GM04504 (cell line): ENCODE measurements at places on chromosomes 12 and 14.

DNA sequence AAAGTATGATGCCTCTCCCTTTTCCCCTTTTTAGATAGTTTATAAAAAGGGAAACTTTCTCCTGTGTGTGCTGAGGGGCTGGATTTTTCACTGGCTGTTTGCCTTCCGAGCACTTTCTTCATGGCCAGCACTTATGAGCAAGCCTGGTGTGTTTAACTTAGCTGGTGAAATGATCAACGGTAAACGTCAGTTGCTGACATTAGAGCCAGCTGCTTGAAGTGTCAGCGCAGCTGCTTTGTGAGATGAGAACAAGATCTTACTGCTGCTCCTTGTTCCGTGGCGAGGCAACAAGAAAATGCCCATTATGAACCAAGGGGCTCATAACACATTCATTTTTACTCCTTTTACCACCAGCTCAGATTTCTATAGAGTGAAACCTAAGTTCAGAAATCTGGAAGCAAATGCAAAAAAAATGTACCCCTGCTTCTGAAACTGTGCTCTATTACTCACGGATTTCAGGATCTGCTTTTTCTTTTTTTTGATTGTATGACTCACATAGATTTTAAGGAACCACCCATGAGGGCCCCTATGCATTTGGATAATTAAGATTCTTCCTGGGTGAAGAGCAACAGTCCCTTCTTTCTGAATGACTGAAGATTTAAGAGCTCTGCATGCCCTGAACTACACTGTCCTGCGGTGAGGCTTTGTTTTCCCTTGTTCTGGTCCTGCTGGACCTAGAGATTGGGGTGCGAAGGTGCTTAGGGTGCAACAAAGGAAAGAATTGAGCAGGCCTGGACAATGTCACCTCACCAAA is 74.3 kb upstream of the CPM start:
- peak; percentile 50 for DNase-seq

- peak; percentile 85 for DNase-seq
Observed at GRCh38 chr14:103372552-103373304, 12.5 kb upstream of the MARK3 start.

DNA sequence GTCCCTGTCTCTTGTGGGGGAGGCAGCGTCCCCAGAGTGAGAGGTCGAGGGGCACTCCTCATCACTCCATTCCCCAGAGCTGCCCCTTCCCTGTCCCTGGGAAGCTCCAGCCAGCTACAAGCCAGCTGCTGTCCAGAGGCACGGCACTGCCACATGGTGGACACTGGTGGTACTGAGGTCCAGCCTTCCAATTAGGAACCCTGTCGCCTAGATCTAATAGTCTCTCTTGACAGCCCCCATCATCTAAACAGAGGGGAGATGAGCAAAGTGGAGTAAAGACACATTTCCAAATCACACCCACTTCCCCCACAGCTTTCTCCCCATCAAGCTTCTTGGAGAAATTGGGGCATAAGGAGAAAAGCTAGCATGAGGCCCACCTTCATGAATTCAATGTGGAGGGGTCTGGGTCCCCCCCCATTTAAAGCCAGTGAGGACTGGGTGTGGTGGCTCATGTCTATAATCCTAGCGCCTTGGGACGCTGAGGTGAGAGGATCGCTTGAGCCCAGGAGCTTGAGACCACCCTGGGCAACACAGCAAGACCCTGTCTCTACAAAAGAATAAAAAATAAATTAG is 2.1 kb upstream of the INHBE start:
- no peak for DNase-seq

DNA sequence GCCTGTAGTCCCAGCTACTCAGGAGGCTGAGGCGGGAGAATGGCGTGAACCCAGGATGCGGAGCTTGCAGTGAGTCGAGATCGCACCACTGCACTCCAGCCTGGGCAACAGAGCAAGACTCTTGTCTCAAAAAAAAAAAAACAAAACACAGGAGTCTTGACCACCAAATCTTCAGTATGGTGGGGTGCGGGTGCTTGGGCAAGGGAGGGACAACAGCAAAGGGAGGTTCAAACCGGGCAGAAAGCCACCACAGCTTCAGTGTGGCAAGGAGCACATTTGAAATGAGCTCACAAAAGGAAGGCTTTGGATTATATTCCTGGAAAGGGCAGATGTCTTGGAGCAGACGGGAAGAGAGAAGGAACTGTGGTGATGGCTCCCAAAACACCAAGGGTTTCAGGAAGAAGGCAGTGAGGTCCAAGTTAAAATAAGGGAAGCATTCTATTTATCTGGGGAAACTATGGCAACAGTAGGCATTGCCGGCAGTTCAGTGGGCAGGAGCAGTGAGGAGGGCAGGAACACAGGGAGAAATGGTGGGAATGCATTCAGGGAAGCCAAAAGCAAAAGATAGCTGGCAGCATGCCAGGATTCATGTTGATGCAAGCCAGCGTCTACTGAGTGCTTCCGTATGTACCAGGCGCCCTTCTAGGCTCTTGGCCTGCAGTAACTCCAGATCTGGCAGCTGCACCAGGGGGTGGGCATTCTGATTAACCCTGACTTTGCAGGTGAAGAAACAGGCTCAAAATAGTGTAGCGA is 51.0 kb upstream of the SRSF5 start:
- peak; percentile 50 for DNase-seq

GRCh38 chr12:26633591-26634210 is 199.3 kb downstream of the ITPR2 start:
- DNase-seq, result peak; percentile 49

GRCh38 chr12:47068539-47068938 is 10.9 kb upstream of the PCED1B start:
- DNase-seq, result no peak

GRCh38 chr12:101839324-101840283 is 8.8 kb upstream of the GNPTAB start:
- DNase-seq, result no peak

DNA sequence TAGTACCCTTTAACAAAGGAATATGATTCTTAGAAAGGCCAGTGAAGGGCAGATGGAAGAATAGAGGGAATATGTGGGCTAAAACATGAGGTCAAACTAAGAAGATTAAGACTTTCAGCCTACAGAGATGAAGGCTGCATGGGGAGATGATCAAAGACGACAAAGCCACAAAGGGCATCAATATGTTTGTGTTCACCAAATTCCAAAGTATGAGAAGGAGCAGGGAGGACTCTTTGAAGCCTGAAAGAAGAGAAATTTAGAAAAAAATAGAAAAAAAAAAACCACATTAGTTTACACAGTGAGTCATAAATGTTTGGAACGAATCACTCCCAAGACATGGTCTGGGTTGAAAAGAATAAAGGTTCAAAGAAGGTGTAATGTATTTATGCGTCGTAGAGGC is 131.8 kb downstream of the NEDD1 start:
- DNase-seq, result no peak

- no peak for DNase-seq
Observed at GRCh38 chr12:130825771-130826150, 13.3 kb downstream of the STX2 start.

- no peak for DNase-seq
Observed at GRCh38 chr14:57266065-57266464, 2.6 kb downstream of the EXOC5 start.

- DNase-seq, result no peak
Observed at GRCh38 chr14:91755570-91756295, 23.8 kb upstream of the CATSPERB start.
